ENCODE measurements at places on chromosomes 7 and 10. TPM values are rescaled to one million over a fixed set of nuclear protein-coding genes. Genes with fewer than 3 reads are reported as not detected.

DNA sequence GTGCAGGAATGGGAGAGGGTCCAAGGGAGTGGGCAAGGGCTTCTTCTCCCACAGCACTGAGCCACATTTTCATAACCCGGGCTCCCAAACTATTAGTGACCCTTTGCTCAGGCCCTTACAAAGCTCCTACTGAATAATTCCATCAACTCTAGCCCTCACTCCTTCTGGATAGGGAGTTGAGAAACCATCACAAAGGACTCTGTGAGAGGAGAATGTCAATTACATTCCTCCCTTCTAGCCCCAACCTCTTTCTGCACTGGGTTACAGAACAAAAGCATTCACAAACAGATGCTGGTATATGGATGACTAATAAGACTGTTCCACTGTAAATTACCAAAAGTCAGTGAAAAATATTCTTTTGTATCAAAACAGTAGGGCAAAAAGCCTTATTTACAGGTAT is 203.7 kb downstream of the SORCS1 start:
- no peaks in the 10 kb centered on the region for H3K4me1 ChIP-seq
- no peak overlapping the region for H3K27ac ChIP-seq
- H3K4me3 ChIP-seq = no peak overlapping the region
- no peaks in the 10 kb centered on the region for H3K27me3 ChIP-seq
- no peak for DNase-seq

DNA sequence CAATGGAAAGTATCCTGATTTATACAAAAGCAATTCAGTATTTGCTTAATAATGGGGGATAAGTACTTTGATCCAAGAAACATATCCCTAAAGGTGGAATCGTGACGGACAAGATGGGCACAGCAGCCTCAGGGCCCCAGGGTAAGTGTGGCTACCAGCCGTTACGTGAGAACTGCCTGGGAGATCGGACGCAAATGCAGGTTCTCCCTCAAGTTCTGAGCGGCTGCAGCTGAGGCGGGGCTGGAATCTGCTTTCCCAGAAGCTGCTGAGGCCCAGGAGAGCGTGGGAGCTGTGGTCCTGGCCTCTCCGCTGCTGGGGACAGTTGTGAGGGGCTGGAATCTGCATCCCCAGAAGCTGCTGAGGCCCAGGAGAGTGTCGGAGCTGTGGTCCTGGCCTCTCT is 13.5 kb downstream of the FOXL3 start:
- no peak overlapping the region for H3K4me3 ChIP-seq
- no peaks in the 10 kb centered on the region for H3K4me1 ChIP-seq
- DNase-seq = no peak
- H3K36me3 ChIP-seq = peaks cover 4% of the 10 kb centered on the region

DNA sequence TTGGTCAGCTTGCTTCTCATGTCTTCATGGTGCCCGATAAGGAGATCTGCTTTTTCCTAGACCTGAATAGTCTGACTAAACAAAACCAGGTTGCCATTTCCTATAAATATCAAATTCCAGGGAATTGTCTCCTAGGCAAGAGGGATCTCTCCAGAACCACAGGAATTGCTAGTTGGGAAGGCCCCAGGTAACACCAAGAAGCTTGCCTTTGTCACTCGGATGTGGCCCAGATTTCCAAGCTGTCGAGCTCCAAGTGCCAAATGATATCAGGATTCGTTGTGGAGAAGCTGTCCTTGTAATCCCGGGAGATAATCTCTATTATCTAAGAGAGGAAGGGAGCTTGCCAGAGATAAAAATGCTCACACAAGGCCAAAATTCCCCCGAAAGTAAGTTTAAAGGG is 1288.5 kb upstream of the AUTS2 start:
- no peak overlapping the region for H3K4me3 ChIP-seq
- no peak overlapping the region for H3K27ac ChIP-seq
- peaks cover 5% of the 10 kb centered on the region for H3K36me3 ChIP-seq
- no peak for DNase-seq
- H3K27me3 ChIP-seq = peaks cover 2% of the 10 kb centered on the region
- H3K4me1 ChIP-seq = no peaks in the 10 kb centered on the region

DNA sequence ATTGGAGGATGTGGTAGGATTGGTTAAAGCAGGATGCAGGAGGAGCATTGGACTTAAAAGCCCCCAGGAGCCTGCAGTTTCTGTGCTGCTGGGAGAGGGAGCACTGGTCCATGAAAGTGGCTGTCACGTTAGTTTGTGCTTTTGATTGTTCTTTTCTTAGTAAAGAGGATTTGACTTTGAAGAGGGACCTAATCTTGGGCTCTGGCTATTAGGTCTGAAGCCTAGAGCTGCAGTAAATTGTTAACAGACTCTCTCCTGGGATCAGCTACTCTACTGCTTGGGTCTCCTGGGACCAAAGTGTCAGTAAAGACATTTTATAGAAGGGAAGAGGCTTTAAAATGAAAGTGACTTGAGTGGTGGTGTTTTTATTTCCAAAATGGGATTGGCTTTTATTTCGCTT is 3.7 kb downstream of the ZFYVE27 start:
- H3K4me1 ChIP-seq = peaks cover 24% of the 10 kb centered on the region
- no peak overlapping the region for H3K4me3 ChIP-seq
- no peak for DNase-seq
- H3K36me3 ChIP-seq = peaks cover 32% of the 10 kb centered on the region

DNA sequence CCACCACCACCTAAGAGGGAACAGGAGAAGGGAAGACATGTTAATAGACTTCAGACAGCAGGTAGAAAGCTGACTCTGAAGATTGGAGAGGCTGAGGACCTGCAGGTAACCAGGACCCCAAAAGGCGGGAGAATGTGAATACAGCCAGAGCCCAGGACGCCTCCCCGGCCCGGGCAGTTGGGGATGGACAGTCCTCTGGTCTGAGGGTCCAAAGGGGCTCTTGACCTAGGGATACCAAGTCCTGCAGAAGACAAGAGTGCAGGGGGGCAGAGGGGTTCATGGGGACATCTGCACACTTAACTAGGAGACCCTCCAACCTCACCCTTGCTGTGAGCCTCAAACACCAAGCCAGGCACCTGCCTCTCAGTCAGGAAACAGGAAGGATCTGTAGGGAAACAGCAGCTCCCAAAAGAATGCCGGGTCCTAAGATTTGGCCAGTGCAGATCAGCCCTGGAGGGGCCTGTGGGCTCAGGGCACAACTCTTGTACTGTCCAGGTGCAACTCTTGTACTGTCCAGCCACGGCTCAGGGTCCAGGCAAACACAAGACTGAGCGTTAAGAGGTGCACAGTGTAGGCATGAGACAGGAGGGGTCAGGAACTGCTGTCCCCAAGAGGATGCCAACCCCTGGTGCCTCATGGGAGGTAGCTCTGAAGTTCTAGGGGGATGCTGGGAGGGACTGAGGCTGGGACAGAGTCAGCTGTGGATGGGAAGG is 2.3 kb upstream of the STK32C start:
- no peak overlapping the region for H3K27ac ChIP-seq
- no peaks in the 10 kb centered on the region for H3K4me1 ChIP-seq
- H3K4me3 ChIP-seq = no peak overlapping the region
- peaks cover 5% of the 10 kb centered on the region for H3K27me3 ChIP-seq
- peaks cover 10% of the 10 kb centered on the region for H3K36me3 ChIP-seq
- no peak for DNase-seq

- no peak overlapping the region for H3K27ac ChIP-seq
- H3K36me3 ChIP-seq = peaks cover 5% of the 10 kb centered on the region
- H3K27me3 ChIP-seq = peaks cover 21% of the 10 kb centered on the region
- no peak overlapping the region for H3K4me3 ChIP-seq
These were observed 15.8 kb downstream of the ST8SIA6 start for GRCh38 chr10:17438583-17438982.

GRCh38 chr7:17302575-17303142 is 4.2 kb downstream of the AHR start:
- 0 out of 2 replicates have a peak, but pooled peaks cover 10% of the 10 kb centered on the region for H3K36me3 ChIP-seq
- H3K27me3 ChIP-seq = no peaks in the 10 kb centered on the region
- H3K4me1 ChIP-seq = peaks cover 7% of the 10 kb centered on the region

DNA sequence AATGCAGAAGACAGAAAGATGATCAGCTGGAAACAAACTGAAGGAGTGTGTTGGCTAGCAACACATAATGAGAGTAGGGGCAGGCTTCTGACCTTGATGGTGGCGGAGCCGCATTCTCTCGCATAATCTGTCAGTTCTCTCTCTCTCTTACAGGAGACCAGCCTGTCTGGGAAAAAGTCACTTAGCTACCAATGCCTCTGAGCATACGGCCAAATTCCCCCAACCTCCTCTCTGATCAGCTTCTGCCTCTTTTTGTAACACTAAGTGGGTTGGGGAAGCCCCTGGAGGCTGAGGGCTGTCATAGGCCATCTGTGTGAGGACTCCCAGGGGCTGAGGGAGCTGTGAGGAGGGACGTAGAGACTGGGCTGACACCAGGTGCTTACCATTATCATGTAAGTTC is 104.6 kb downstream of the HIPK2 start:
- H3K27me3 ChIP-seq = no peaks in the 10 kb centered on the region
- H3K4me3 ChIP-seq = no peak overlapping the region
- H3K27ac ChIP-seq = no peak overlapping the region
- H3K4me1 ChIP-seq = peaks cover 38% of the 10 kb centered on the region

P4HA1 gene
- 201 TPM for total RNA-seq

SLC29A4 gene
- total RNA-seq = 2.3 TPM

MSS51 gene
- total RNA-seq = 0.68 TPM
